ENCODE measurements at places on chromosomes 4 and X. TPM values are rescaled to one million over a fixed set of nuclear protein-coding genes. Genes with fewer than 3 reads are reported as not detected.

Gene TBC1D9
- 0.86 TPM for total RNA-seq

Gene PNMA3
- total RNA-seq, result 9.4 TPM

Gene MGARP
- total RNA-seq, result 4.3 TPM

Gene TMEM47
- total RNA-seq, result 26.4 TPM

GRCh38 chr4:14066979-14067378 lies 439.5 kb upstream of the BOD1L1 start:
- no peak for DNase-seq

DNA sequence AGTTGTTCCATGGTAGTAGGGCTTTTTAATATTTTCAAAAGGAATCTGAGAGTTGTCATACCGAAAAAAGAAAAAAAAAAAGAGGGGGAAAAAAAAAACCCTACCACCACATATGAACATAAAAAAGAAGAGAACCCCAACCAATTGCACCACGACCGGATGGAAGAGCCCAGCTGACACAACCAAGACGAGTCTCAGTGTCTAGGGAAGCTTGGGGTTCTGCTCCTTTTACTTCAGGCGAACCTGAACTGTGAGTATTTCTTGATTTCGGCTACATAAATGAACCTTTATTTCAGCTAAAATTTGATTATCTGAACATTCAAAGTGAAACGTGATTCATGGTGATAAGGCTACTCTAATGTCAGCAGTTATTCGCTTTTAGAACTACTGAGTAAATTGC lies at the start of gene GPR34:
Gene GPR34, plus strand, starts transcription at position 139 of the 400 bp plus-strand sequence. CDS start 6,661 bp downstream, outside the sequence.
- DNase-seq, result no peak

DNA sequence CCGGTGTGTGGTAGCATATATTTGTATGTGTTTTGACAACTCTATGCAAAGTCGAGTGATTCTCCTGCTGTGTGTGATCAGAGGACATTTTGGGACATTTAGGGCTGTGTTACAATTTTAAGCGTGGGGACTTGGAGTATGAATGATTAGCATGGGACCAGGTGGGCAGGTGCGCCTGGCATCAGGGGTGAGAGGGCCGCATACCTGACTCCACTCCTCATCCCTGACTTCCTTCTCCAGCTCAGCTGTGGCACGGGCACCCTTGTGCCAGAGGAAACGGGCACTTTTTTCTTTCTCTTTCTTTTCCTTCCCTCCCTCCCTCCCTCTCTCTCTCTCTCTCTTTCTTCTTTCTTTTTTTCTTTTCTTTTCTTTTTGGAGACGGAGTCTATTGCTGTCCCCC lies 15.7 kb upstream of the PLCXD1 start:
- no peak for DNase-seq

DNA sequence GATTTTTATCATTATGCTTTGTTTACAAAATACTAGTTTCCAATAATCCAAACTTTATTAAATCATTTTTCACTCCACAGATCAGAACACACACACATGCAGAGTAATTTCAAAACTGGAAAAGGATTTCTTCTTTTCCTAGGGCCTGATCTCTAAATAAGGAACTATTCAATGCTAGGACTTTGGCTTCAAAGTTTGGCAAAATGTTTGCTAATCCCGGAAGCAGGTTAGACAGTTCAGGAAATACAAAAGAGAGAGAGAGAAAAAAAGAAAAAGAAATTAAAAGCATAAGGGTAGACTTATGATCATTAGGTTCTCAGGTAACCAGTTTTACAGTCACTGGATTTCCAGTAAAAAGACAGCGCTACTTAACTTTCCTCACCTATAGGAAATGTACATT lies 211.0 kb downstream of the DCLK2 start:
- DNase-seq, result no peak

DNA sequence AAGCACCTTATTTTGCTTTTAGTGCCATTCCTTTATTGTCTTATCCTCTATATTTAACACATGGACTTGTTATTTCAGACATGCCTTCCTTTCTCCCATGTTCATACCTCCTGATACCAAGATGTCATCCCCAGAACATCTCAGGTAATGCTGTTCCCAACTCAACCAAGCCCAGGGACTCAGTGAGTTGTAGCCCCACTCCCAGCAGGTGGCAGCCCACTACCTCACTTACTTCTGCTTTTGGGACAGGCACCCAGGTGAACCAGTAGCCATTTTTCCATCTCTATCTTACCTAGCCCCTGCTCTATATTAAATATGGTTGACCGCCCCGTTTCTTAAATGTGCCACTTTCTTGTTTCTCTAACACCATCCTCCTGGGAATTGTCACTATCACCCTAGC lies 199.0 kb downstream of the DCHS2 start:
- DNase-seq, result no peak

GRCh38 chrX:49877397-49878101 lies 1.7 kb upstream of the USP27X start:
- DNase-seq, result no peak

GRCh38 chr4:127188847-127189246 lies 443.9 kb upstream of the INTU start:
- DNase-seq, result no peak

- no peak for DNase-seq
These were observed 72.7 kb upstream of the HGFAC start for GRCh38 chr4:3368841-3369760.

DNA sequence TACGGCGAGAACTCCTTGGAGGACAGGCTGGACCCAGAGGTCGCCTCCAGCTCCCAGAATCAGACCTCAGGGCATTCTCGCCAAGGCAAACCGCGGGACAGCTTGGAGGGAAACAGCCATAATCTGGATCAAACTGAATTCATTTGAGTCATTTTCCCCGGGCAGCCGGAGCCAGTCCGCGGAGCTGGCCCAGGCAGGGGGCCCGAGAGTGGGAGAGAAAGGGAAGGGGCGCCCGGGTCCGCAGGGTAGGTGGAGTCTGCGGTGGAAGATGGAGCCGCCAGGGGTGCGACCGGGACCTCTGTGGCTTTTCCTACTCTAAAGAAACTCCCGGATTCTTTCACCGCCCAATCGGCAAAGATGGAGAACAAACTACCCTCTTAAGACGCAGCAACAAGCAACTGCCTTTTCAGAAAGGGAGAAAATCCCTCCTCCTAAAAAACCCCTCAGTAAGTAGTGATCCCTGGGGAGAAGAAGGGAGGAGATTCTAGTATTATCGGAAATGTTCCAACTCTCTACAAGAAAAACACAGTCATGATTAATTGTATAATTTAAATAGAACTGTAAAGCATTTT lies 5.2 kb downstream of the NKX3-2 start:
- DNase-seq, result no peak

DNA sequence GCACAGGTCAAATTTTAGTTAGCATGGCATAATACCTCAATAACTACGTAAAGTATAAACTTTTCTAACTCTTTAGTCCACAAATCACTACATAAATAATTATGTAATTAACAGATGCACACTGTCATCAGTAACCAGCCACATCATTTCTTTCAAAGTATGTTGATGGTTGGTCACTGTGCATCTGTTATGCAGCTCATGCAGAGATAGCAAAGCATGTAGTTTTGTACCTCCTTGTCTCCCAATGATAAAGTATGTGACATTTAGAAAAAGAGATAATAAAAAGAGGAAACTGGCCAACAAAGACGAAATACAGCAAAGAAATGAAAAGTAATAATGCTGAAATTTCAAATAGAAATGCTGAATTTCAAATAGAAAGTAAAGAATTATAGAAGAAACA lies 2.9 kb downstream of the LAMTOR3 start:
- DNase-seq, result no peak

DNA sequence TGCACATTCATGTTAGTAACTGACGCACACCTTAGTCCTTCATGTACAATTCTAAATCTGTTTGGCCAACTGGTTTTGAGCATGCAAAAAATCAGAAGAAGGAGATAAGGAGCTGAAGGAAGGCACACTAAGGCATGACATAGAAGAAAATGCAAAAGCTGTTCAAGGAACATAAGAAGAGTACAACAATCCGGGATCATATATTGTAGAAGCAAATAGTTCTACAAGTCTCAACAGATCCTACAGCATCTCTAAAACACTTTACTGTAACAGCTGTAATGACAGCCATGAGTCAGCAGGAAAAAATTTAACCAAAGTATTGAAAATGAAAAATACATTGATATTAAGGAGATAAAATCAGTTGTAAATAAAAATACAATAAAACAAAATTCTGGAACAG lies 57.7 kb downstream of the KLHL13 start:
- DNase-seq, result no peak

GRCh38 chrX:57587607-57588006 lies 4.2 kb upstream of the ZXDB start:
- DNase-seq, result no peak

DNA sequence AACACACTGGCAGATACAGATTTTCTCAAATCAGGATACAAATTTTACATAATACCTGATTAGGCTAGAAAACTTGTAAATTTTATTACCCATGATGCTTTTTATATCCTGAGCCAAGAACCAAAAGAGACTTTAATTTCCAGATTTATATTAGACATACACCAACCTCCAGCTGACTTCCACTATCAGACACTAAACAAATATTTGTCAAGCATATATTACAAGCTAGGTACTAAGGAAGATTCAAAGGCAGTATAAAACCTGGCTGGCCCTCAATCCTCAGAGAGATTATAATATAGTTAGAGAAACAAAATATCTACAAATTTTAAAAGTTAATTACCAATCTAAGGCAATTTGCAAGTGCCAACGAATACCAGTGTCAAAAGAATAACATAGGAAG lies 357.8 kb upstream of the F9 start:
- no peak for DNase-seq

DNA sequence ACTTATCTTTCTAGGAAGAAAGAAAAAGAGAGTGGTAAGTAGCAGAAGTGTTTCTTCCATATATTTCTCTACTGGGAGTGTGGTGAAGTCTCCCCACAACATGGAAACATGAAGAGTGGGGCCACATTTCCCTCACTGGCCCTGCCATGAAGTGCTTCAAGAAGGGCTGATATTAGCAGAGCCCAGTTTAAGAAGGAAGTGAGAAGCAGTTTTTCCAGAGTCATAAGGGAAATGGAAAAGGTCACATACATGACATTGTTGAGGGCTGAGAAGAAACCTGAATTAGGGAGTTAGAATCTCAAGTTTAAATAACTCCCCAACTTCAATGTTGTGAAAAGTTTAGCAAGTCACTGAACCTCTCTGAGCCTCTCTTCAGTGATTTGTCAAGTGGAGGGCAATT lies 171.9 kb upstream of the RBPJ start:
- DNase-seq, result no peak

DNA sequence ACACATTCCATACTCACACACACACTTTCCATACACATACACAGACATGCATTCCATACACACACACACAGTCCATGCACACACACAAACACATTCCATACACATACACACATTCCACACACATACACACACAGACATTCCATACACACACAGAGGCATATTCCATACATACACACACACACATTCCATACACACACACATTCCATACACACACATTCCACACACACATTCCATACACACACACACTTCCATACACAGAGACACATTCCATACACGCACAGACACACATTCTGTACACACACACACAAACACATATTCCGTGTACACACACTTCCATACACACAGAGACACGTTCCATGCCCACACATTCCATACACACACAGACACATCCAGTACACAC lies 14.8 kb downstream of the LINC00632 start:
- no peak for DNase-seq

GRCh38 chr4:6924361-6924779 lies 14.7 kb downstream of the TBC1D14 start:
- no peak for DNase-seq

GRCh38 chrX:67780694-67781109 lies 236.9 kb downstream of the AR start:
- no peak for DNase-seq

GRCh38 chrX:127457161-127457560 lies 595.0 kb downstream of the ACTRT1 start:
- DNase-seq, result no peak
